Bone marrow (tissue), 2 donors: ENCODE measurements at places on chromosomes 1 and 21.

DNA sequence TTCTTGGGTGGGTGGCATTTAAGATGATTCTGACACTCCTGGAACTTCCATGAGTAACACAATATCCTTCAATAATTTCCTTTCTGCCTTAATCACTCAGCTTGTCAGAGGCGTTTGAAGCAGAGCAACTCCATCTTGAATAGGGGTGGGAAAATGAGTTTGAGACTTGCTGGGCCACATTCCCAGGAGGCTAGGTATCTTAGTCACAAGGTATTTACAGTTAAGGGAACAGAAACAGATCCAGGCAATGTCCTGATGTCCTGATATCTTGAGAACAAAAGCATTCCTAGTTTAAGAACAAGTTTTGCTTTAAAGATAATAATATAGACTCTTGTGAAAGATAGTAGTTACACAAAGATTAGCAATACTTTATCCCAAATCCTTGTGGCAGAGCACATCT, 76.6 kb upstream of the KIAA0040 start:
- no peak for DNase-seq

DNA sequence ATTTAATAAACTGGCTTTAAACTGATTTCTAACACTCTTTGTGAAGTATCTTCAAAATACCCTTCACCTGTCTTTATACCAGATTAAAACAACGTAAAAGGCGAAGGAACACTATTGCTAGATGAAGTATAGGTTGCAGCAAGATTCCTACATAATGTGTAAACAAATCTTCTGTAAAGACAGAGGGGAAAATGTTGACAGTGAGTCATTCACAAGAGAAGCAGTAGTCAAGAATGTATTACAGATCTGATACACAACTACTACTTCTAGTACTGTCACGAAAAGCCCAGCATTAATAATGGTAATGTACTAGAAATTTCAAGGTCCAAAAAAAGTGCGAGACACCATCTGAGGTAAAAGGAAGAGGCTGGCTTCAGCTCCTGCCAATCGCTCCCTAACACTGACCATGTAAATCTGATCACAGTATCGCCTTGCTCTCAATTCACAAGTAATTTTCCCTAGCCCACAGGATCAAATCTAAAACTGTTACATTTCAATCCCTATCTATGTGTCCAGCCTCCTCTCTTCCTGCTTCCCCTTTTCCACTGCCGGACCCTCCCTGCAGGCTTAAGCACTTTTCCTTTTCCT, 290.4 kb downstream of the AKT3 start:
- no peak for DNase-seq

GRCh38 chr1:20087668-20088067, 17.7 kb downstream of the PLA2G5 start:
- DNase-seq, result no peak

DNA sequence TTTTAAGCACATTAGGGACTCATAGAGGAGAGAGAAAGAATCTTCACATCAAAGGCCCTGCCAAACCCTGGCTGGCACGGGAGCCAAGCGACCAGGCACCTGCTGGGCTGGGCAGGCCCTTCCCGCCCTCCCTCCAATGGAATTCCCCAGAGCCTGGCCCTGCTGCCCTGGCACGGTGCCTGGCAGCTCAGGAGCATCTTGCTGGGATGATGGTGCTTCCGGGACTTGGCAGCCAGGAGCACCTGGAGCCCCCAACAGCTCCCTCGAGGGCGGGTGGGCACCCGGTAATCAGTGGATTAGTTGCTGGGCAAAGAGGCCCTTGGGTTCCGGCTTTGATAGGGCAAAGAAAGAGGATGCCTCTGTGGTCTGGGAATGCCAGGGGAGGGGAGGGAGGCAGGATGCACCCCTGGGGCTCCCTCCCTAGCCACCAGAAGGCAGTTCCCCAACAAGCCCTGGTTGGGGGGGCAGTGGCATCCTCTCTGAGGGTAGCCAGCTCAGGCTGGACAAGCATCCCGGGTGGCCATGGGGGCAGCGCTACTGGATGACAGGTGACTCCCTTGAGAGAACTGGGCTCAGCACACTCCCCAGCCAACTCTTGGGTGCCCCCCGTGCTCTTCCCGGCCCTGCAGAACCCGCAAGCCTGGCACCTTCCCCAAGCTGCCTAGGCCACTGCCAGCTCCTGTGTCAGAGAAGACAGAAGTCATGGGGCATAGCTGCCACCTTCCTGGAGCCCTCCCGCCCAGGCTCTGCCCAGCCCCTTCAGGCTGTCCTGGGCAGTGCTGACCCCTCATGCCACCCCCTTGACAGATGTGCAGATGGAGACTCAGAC, 26.4 kb downstream of the KRTAP10-1 start:
- DNase-seq, result no peak

DNA sequence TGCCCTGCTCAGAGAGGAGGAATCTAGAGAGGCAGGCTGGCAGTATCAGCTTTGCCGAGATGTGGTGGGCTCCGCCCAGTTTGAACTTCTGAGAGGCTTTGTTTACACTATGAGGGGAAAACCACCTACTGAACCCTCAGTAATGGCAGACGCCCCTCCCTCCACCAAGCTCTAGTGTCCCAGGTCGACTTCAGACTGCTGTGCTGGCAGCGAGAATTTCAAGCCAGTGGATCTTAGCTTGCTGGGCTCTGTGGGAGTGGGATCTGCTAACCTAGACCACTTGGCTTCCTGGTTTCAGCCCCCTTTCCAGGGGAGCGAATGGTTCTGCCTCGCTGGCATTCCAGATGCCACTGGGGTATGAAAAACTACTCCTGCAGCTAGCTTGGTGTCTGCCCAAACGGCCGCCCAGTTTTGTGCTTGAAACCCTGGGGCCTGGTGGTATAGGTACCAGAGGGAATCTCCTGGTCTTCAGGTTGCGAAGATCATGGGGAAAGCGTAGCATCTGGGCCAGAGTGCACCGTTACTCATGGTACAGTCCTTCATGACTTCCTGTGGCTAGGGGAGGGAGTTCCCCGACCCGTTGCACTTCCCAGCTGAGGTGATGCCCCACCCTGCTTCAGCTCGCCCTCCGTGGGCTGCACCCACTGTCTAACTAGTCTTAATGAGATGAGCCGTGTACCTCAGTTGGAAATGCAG, 43.6 kb downstream of the C21orf91 start:
- DNase-seq, result no peak

DNA sequence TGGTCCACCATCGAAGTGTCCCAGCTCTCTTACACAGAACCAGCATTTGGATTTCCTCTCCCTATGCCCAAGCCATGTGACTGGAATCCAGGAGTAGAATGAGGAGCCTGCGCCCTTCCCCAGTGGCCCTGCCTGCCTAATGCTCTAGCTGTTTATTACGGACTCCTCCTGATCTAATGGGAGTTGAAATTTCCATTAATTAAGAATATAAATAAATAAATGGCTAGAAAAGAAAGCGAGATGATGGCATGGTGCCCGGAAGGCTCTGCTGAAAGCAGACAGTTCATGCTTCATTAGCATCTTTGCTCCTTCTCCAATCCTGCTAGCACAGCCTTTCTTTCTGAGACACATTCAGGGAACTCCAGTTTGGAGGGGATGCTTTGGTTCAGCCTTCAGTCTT, 216.2 kb downstream of the SEC16B start:
- DNase-seq, result no peak
